WTC11 (cell line): ENCODE measurements at places on chromosomes 11 and 22. TPM values are rescaled to one million over a fixed set of nuclear protein-coding genes. Genes with fewer than 3 reads are reported as not detected.

HEPN1 gene
- not detected in 3 replicates for total RNA-seq

APOC3 gene
- total RNA-seq: 2.1 to 3.9 TPM (median 2.5 TPM) in 3 replicates

C11orf97 gene
- not detected in 3 replicates for total RNA-seq

MRGPRF gene
- 3.8 to 6.5 TPM (median 5.5 TPM) in 3 replicates for total RNA-seq

EP300 gene
- 95.6 to 97.1 TPM (median 95.8 TPM) in 3 replicates for total RNA-seq

CYTH4 gene
- total RNA-seq: 0.11 to 0.16 TPM (median 0.15 TPM) in 3 replicates

TTC12 gene
- total RNA-seq: 7.6 to 11.5 TPM (median 10.9 TPM) in 3 replicates

RASGRP2 gene
- 31.9 to 41.5 TPM (median 40.3 TPM) in 3 replicates for total RNA-seq

DNA sequence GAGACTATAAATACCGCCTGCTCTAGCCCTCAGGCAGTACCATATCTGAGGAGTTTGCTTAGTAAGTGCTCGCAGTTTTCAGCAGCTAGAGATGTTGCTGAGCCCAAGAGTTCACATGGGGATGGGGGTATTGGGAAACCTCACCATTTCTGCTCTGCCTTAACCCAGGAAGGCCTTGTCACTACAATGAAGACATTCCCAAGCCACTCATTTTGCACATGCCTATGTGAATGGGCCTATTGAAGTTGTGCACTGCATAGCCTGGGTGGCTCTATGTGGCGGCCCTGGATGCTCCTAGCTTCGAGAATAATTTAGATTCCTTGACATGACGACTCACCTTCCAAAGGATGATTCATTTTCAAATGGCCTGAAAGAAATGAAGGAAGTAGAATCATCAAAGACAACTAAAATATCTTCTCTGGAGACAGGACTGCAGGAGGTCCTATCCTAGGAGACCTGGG is 163.4 kb downstream of the ADAMTS15 start:
- no peaks in the 10 kb centered on the region for H3K36me3 ChIP-seq
- no peak overlapping the region for H3K27ac ChIP-seq
- H3K4me1 ChIP-seq: peaks cover 10% of the 10 kb centered on the region

DNA sequence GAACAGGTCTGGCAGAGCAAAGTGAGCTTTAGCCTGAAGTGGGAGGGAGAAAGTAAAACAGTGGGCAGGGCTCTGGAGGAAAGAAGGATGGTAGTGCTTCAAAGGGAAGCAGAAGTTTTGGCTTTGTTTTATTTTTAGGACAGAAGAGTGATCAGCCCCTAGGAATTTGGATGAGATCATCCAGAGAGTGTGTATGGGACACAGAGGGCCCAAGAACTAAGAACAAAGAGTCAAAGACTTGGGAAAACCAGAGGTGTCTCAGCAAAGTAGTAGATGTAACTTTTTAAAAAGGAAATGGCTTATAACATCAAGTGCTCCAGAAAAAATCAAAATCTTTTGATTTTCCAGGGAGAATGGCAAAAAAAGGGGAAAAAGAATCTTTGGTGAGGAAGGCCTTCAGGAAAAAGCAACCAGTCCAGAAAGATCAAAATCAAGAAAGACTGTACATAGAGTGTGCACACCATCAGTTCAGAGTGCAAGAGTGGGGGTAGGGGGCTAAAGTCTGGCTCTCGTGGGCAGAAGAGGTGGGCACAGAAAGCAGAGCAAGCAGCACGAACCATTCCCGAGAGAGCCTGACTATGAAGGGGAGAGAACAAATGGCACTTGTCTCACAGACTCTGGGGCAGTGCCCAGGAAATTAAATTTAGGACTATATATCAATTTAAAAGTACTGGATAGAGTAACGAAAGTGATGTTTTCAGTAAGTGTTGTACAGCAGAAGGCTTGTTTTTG is 30.0 kb downstream of the MAPK1 start:
- DNase-seq: no peak
- peak overlapping the region; percentile 73 for H3K27ac ChIP-seq
- 0 out of 2 replicates have a peak, but pooled peaks cover 2% of the 10 kb centered on the region for H3K36me3 ChIP-seq
- no peak overlapping the region for H3K4me3 ChIP-seq
- H3K27me3 ChIP-seq: no peaks in the 10 kb centered on the region
- H3K4me1 ChIP-seq: peaks cover 42% of the 10 kb centered on the region

GRCh38 chr11:16613512-16614381 is 124.7 kb upstream of the C11orf58 start:
- peak overlapping the region; percentile 76 for H3K4me3 ChIP-seq
- no peaks in the 10 kb centered on the region for H3K36me3 ChIP-seq
- H3K4me1 ChIP-seq: peaks cover 35% of the 10 kb centered on the region
- H3K27me3 ChIP-seq: peaks cover 32% of the 10 kb centered on the region

DNA sequence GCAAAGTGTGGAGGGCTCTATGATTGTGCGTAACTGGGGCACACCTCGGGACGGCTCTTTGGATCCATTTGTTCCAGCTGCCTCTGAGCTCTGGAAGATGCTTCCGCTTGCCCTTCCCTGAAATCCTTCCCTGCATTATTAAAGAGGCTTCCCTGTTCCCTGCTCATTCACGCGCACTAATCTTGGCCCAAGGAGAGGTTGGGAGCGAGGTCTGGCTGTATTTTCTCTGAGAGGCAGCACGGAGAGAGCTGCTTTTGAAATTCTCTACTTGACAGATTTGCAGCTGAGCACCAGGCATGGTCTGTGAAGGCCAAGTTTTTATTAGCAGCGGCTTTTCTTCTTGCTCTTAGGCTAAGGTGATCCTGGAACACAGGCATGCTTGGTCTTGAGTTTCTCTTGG is 94.8 kb upstream of the NTM start:
- peak overlapping the region; percentile 77 for H3K27ac ChIP-seq
- no peak for DNase-seq
- H3K4me3 ChIP-seq: no peak overlapping the region
- H3K27me3 ChIP-seq: no peaks in the 10 kb centered on the region

- H3K4me1 ChIP-seq: no peaks in the 10 kb centered on the region
- DNase-seq: no peak
- no peak overlapping the region for H3K4me3 ChIP-seq
- H3K27me3 ChIP-seq: no peaks in the 10 kb centered on the region
- peaks cover 10% of the 10 kb centered on the region; the same call in 1 of the 2 replicates for H3K36me3 ChIP-seq
- no peak overlapping the region for H3K27ac ChIP-seq
Observed at GRCh38 chr11:17989306-17989705, 23.5 kb downstream of the SERGEF start.

- peaks cover 40% of the 10 kb centered on the region for H3K36me3 ChIP-seq
- no peak overlapping the region for H3K27ac ChIP-seq
- H3K27me3 ChIP-seq: no peaks in the 10 kb centered on the region
- no peak for DNase-seq
- peaks cover 30% of the 10 kb centered on the region for H3K4me1 ChIP-seq
Observed at GRCh38 chr22:34781681-34782080, 284.3 kb upstream of the ISX start.

GRCh38 chr11:123426789-123427188 is 3.3 kb upstream of the GRAMD1B start:
- peaks cover 58% of the 10 kb centered on the region for H3K27me3 ChIP-seq
- H3K36me3 ChIP-seq: no peaks in the 10 kb centered on the region
- DNase-seq: no peak
- peaks cover 42% of the 10 kb centered on the region for H3K4me1 ChIP-seq
- H3K4me3 ChIP-seq: no peak overlapping the region

GRCh38 chr22:46607483-46608114 is 12.6 kb upstream of the GRAMD4 start:
- peaks cover 7% of the 10 kb centered on the region for H3K36me3 ChIP-seq
- no peak overlapping the region for H3K4me3 ChIP-seq
- H3K27me3 ChIP-seq: no peaks in the 10 kb centered on the region; the same call in 1 of the 2 replicates
- no peak for DNase-seq

DNA sequence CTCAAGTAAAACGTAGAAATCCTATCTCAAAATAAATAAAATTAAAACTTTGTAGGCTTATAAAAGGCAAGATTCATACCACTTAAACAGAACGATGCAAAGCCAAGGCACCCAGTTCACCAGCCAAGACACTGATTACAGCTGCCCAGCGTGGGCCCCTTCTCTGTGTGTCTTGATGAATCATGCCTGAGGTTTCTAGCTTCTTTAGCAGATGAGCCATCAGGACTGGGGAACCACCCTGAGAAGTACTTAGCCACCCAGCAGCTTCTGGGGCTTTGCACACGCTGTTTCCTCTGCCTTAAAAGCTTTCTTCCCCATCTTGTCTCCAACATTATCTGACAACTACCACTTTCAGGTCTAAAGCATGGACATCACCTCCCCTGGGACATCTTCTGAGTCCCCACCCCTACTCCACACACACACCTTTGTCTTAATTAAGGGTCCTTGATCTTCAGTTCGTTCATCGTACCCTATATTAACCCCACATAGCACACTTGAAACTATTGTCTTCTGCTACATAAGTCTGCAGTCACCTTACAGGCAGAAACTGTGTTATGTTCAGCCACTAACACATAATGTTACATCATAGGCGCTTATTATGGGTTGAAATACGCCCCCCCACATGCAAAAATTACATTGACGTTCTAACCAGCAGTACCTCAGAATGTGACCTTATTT is 8.7 kb upstream of the LAYN start:
- H3K4me1 ChIP-seq: no peaks in the 10 kb centered on the region
- H3K4me3 ChIP-seq: no peak overlapping the region
- no peaks in the 10 kb centered on the region for H3K36me3 ChIP-seq
- H3K27me3 ChIP-seq: no peaks in the 10 kb centered on the region; the same call in 1 of the 2 replicates
- no peak for DNase-seq
- H3K27ac ChIP-seq: no peak overlapping the region

- DNase-seq: no peak
- H3K27ac ChIP-seq: no peak overlapping the region
- no peaks in the 10 kb centered on the region for H3K27me3 ChIP-seq
Observed at GRCh38 chr11:75505916-75506692, 19.6 kb downstream of the GDPD5 start.

GRCh38 chr11:94673386-94673785 is 94.8 kb upstream of the AMOTL1 start:
- peaks cover 39% of the 10 kb centered on the region for H3K36me3 ChIP-seq
- H3K27ac ChIP-seq: no peak overlapping the region
- H3K4me1 ChIP-seq: peaks cover 5% of the 10 kb centered on the region; the same call in 1 of the 2 replicates
- H3K4me3 ChIP-seq: no peak overlapping the region
- DNase-seq: no peak

GRCh38 chr11:16337421-16338213 is 18.7 kb downstream of the SOX6 start:
- no peaks in the 10 kb centered on the region for H3K27me3 ChIP-seq
- no peak overlapping the region for H3K4me3 ChIP-seq
- no peaks in the 10 kb centered on the region for H3K36me3 ChIP-seq
- H3K4me1 ChIP-seq: no peaks in the 10 kb centered on the region
- no peak overlapping the region for H3K27ac ChIP-seq

DNA sequence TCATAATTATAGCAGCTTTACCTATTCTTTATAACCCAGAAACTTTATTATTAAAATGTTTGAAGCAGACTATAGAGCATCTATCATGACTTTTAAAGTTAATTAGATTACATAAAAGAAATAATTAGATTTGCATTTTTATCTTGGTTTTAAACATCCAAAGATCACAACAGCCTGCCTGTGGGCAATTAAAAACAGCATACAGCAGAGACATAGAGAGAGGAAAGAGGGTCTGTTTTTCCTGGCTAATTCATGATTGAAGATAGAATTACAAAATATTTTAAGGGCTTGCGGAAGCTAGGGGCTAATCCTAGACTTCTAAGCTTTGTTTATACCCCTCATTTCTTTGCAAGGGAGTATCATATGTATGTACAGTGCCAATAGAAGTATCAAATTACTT is 178.1 kb downstream of the SOX6 start:
- DNase-seq: no peak
- H3K4me1 ChIP-seq: peaks cover 55% of the 10 kb centered on the region
- H3K27ac ChIP-seq: no peak overlapping the region
- peaks cover 4% of the 10 kb centered on the region; the same call in 1 of the 2 replicates for H3K27me3 ChIP-seq
- no peaks in the 10 kb centered on the region for H3K36me3 ChIP-seq

DNA sequence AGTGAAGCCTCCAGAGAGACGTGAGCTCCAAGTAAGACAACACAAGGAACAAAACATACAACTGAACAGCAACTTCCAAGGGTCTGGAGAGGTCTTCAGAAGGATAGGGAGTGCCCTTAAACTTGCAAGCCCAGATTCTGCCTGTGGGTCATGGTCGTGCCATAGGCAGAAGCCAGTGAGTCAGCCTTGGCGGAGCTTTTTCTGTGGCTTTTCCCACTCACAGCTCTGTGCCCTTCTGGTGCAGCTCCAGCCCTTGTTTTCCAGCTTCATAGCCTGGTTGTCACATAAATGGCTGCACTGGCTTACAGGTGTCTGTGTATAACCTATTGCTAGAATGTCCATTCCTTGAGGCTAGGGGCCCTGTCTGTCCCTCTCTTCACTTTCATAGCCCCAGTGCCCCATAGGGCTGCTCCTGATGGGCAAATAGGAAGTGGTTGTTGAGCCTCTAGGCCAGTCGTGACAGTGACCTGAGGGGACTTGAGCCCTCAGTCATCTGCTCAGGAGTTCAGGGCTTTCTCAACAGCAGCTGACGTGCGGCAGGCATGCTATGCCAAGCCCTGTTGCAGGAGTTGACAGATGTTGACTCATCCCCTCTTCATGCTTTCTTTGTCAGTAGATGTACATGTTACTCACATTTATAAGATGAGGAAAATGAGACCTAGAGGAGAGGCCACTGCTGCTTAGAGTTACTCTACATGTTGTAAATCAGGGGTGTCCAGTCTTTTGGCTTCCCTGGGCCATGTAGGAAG is 7.4 kb downstream of the MED15 start:
- H3K27ac ChIP-seq: no peak overlapping the region
- no peaks in the 10 kb centered on the region for H3K27me3 ChIP-seq
- peaks cover 12% of the 10 kb centered on the region for H3K4me1 ChIP-seq
- DNase-seq: no peak
- H3K36me3 ChIP-seq: peaks cover 4% of the 10 kb centered on the region; the same call in 1 of the 2 replicates
- H3K4me3 ChIP-seq: no peak overlapping the region

DNA sequence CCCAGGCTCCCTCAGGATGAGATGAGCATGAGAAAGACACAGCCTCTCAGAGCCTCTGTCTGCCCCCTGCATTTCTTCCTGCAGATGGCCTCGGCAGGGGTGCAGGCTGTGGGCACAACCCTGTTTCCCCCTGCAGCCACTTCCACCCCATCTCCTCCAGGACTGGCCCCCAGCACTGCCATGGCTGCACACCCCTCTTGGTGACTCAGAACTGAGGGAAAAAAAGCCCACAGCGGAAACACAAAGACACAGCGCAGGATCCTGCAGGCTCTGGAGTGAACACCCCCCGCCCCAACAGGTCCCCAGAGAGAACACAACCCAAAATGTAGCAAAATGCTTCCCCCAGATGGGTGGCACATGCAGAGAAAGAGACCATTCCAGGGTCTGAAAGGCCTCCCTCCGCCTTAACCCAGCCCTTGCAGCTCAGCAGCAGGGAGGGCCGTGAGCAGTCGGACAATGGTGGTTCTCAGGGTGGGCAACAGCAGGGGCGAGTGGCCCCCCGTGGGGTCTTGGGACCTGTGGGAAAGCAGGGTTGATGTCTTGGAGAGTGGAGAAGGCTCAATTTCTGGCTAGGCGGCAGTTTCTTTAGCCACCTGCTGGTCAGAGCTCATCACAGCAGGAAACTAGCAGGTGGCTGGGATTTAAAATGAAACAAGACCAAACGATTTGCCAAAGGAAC is 8.0 kb downstream of the TUBGCP6 start:
- H3K4me1 ChIP-seq: no peaks in the 10 kb centered on the region; the same call in 1 of the 2 replicates
- no peak for DNase-seq
- no peak overlapping the region for H3K27ac ChIP-seq
- H3K36me3 ChIP-seq: peaks cover 12% of the 10 kb centered on the region
- no peak overlapping the region for H3K4me3 ChIP-seq

DNA sequence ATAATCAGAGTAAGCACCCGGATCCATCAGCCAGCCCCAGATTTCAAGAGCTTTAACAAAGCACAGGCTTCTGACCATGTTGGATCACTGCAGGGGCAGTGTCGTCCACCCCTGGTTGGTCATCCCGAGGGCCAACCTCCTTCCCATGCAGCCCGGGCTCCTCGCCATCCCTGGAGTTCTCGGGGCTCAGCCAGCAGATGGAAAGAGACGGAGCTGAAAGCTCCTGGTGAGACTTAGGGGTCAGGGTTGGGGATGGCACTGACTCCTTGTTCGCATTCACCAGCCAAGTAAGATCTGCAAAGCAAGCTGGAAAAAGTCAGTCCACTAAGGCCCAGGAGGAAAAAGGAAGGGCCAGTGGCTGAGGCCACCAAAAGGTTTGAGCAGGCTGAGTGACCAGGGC is 888.9 kb downstream of the BRD1 start:
- H3K27ac ChIP-seq: no peak overlapping the region
- no peak for DNase-seq
- no peaks in the 10 kb centered on the region; the same call in 1 of the 2 replicates for H3K27me3 ChIP-seq
- peaks cover 25% of the 10 kb centered on the region for H3K36me3 ChIP-seq
